Fibroblast of pulmonary artery (primary cell): ENCODE measurements at places on chromosomes 16 and 17.

- no peak for DNase-seq
Measured at GRCh38 chr17:64166876-64167275, 36.9 kb upstream of the ERN1 start.

GRCh38 chr17:16989953-16990860, 18.3 kb upstream of the TNFRSF13B start:
- DNase-seq, result no peak

DNA sequence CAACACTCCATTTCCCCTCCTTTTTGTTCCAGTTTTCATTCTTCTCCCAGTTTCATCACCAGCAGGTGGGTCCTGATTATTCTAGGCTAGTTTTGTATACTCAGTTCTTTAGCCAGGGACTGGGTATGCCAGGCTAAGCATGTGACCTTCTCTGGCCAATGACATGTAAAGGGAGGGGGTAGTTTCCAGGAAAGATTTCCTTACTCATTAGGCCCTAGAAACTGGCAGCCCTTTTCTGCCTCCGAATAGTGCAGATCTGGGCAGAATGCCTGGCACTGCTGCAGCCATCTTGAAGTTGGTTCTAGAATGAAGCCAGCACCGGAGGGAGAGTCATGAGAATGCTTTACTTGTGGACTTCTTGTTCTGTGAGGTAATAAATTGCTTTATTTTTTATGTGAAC, 126.9 kb upstream of the AXIN2 start:
- DNase-seq, result no peak

- DNase-seq, result no peak
Measured at GRCh38 chr17:48373883-48374282, 56.1 kb downstream of the SKAP1 start.

DNA sequence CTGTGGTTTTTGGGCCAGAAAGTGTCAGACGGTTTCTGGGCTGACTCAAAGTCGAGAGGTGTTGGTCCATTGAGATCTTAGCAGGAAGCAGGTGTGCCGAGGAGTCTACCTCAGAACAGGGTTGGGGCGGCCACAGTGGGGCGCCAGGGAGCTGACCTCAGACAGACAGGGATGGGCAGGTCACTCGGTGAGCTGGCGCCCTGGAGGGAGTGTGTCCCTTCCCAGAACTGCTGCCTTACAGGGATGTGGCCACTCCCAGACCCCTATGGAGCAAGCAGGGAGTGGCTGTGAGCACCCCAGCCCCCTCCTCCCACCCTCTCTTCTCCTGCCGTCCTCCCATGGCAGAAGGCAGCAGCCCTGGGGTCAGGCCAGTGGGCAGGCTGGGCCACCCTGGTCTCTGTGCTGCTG, 14.0 kb upstream of the DPEP1 start:
- no peak for DNase-seq

GRCh38 chr16:82859662-82860061, 232.9 kb downstream of the CDH13 start:
- no peak for DNase-seq

DNA sequence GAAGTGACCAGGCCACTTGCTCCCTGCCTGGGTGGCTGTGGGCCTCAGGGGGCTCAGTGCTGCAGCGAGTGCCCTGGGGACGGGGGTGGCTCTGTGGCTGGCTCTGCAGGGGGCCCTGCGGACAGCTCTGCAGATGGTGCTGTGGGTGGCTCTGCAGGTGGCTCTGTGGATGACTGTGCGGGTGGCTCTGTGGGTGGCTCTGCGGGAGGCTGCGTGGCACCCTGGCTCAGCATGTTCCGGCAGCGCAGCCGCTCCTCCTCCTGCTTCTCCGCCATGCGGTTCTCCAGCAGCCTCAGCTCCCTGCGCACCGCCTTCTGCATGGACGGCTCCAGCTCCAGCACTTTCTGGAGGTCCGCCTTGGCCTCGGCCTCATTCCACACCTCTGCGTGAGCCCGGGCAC, 9.5 kb downstream of the AIPL1 start:
- no peak for DNase-seq

DNA sequence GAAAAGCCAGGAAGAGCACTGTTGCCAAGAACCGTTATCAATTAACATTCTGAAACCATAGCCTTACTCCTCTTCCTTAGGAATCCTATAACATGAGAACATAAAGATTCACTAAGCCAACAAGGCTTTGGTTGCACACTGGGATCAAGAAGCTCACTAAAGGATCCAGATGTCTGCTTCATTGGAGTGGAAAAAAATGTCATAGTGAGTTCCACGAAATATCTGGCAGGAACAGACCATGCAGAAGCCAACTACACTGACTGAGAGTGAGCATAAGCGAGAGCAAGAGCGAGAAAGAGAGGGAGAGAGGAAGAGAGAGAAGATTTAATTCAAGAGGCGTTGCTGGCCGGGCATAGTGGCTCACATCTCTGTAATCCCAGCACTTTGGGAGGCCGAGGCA, 13.4 kb upstream of the MEIOC start:
- DNase-seq, result no peak

GRCh38 chr17:40671282-40671681, 6.3 kb upstream of the KRT222 start:
- no peak for DNase-seq

DNA sequence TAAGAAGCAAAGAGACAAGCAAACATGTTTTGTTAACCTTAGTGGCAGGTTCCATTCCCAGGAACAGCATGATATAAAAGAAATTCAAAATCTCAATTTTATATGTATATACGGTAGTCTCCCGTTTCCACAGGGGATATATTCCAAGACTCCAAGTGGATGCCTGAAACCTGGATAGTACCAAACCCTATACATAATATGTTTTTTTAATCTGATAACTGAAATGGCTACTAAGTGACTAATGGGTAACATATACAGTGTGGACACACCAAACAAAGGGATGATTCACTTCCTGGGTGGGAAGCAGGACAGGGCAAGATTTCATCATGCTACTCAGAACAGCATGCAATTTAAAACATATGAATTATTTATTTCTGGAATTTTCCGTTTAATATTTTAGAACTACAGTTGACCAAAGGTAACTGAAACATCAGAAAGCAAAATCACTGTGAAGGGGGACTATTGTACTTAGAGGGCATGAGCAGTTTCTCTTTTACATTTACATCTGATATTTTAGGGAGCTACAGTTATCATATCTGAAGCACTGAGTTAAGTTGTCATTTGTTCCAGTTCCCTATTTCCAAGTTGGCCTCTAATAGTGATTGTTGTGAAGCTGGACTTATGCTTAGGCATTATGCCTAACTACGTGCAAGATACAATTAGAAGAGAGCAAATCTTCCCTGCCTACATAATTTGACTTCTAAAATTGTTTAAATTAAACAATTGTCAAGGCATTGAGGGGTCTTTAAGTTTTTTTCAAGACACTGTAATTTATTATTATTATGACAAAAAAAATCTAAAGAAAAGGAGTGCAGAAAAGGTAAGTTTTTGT, 34.1 kb upstream of the ABCA6 start:
- DNase-seq, result peak; percentile 94

DNA sequence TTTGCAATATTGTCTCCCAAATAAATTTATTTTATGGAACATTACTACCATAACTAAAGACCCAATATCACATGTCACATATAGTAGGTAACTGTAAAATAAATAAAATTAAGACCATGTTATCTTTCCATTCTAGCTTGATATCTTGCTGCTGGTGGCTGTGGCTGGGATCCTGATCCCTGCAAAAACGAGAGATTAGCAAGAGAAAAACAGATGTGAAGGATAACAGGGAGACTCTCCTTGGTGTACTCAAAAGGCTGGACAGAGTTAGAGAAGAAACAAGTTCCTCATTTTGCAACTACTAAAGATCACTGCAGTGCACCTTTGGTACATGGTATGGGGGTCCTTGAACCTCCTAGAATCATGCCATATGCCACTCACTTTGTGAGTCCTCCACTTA, 49.7 kb downstream of the ARHGAP27 start:
- DNase-seq, result no peak

GRCh38 chr17:6661464-6661848, 9.9 kb downstream of the C17orf100 start:
- no peak for DNase-seq

DNA sequence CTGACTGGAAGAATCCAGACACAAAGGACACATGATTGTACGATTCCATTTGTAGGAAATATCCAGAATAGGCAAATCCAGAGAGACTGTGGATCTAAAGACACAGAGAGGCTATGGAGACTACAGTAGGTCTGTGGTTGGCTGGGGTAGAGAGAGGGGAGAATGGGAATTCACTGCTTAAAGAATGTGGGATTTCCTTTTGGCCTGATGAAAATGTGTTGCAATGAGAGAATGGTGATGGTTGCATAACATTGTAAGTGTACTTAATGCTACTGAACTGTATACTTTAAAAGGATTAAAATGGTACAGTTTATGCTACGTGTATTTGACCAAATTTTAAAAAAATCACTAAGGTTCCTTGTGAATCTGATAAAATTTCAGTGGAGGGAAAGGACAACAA, 62.1 kb downstream of the GPRC5B start:
- DNase-seq, result peak; percentile 87

DNA sequence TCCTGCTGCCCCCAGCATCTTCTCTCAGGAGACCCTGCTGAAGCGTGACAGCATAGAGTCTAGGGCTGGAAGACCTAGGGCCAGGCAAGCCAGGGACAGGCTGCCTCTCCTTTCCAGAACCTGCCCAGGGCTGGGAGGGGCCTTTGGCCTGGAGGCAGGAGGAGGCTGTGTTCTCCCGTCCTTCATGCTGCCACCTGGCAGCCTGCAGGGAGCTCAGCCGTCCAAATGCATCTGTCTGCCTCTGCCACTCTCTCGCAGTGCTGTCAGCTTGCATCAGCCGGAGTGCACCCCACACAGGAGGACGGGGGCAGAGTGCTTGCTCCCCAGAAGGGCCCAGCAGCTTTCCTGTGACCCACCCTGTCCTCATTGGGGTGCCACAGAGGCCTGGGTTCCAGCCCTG, 31.3 kb downstream of the ARHGAP23 start:
- no peak for DNase-seq

GRCh38 chr16:65660390-65660789, 538.5 kb upstream of the CDH11 start:
- DNase-seq, result peak; percentile 11

DNA sequence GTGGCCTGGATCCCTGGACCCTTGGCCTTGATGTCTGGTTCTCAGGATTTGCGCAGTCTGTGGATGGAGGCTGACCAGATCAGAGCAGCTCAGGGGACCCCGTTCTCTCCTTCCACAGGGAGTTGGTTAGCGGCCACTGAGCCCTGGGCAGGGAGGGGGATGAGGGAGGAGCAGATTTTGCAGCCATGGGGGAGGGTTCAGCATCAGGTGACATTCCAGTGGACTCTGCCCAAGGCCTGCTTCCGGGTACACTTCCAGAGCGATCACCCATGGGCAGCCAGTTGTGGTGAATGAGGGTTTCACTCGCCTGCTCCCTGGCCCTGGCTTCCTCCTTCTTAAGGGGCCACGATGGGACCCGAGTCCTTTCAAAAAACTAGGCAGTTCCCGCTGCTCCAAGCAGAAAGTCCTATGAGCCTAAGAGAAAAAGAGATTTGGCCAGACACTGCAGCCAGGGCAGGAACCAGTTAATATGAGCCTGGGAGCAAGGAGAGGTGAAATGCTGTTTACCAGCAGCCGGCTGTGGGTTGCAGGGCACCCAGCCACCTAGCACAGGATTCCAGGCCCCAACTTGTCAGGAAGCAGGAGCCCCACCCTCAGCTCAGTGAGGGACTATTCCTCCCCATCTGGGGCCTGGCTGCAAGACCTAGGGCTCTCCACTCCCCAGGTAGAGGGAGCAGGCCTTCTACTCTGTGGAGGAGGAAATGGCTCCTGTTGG, 4.7 kb upstream of the GPRC5C start:
- no peak for DNase-seq

DNA sequence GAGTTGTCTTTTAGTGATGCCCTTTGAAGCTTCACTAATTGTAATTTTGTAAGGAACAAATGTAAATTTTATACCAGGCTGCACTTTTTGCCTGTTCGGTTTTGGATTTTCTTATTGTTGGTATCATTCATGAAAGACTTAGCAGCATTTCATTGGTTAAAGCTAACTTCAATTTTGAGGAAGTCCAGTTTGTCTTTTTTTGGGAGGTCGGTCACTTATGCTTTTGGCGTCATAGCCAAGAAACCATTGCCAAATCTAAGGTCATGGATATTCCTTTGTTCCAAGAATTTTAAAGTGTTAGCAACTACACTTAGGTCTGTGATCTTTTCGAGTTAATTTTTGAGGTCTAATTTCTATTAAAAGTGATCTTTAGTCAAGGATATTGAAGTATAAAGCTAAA, 77.1 kb downstream of the PRKCA start:
- DNase-seq, result peak; percentile 31

- no peak for DNase-seq
Measured at GRCh38 chr17:12853921-12854320, 64.6 kb downstream of the ARHGAP44 start.

DNA sequence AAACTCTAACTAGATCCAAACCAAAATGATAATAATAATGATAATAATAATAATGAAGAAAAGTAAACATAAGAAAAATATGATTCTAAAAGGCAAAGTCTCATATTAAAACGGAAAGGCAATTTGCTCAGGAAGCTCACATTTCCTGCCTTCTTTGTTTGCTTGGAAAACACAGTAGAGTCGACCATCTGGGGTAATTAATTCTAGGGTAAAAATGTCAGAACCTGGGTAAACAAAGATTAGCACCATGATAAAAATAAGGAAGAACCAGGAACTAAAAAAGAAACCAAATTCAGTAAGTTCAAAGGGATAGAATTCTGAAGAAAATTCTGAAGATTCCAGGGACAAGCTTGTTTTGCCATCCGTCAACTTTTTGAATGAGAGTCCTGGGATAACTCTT, 16.2 kb downstream of the KRABD2 start:
- DNase-seq, result no peak

DNA sequence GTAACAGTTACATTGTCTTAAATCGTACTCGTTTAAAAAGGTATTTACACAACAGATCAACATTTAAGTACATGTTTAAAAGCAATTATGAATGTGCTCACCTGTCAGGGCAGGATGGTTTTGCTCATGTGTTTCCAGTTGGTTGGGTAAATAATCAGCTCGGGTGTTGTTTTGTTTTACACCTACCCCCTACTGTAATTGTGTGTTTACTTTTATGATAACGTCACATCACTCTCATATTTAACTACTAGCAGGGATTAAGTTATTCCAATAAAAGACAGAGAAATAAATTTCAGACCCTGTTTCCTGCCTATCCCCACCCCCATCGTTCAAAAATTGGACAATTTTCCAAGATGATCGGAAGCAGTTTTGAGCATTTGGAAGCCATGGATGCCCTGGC, 390.2 kb downstream of the SEC14L1 start:
- no peak for DNase-seq
